ENCODE measurements at places on chromosomes 6 and 20. TPM values are rescaled to one million over a fixed set of nuclear protein-coding genes. Genes with fewer than 3 reads are reported as not detected.

OPN5 gene
- total RNA-seq, result not detected

LRRC73 gene
- 0.37 TPM for total RNA-seq

GRCh38 chr6:106025655-106026054 lies 60.5 kb upstream of the PRDM1 start:
- no peak for DNase-seq

DNA sequence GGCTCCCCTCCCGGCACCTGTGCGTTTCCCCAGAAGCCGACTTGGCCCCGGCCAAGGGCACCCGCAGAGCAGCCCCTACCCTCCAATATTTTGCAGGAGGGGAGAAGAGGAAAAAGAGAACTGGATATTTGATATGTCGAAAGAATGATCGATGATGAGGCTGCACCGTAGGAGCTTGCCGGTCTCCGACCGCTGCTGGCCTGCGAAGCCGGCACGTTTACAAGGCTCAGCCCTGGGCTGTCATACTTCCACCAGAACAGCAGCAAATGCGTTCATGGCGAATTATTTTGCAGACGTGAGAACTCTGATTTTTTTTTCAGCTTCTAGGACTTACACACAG lies 296.7 kb downstream of the TFAP2C start:
- peak; percentile 66 for DNase-seq

DNA sequence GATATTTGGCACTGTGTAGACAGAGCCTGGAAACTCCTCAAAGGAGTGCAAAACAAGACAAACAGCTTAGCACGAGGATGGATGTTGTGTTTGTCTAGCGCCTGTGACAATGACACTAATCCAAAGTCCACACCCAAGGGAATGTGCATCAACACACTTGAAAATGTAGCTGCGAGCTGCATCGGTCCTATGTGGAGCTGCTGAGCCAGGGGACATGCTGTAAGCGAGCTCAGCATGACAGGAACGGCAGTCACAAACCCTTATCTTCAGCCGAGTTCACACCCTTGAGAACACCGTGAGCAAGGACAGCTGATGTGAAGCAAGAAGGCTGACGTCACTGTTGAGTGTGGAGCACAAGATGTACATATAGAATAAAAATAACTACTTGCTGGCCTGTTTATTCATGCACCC lies 684.3 kb downstream of the QKI start:
- DNase-seq, result no peak

- peak; percentile 62 for DNase-seq
Measured at GRCh38 chr20:32621071-32621890, 36.1 kb upstream of the NOL4L start.

DNA sequence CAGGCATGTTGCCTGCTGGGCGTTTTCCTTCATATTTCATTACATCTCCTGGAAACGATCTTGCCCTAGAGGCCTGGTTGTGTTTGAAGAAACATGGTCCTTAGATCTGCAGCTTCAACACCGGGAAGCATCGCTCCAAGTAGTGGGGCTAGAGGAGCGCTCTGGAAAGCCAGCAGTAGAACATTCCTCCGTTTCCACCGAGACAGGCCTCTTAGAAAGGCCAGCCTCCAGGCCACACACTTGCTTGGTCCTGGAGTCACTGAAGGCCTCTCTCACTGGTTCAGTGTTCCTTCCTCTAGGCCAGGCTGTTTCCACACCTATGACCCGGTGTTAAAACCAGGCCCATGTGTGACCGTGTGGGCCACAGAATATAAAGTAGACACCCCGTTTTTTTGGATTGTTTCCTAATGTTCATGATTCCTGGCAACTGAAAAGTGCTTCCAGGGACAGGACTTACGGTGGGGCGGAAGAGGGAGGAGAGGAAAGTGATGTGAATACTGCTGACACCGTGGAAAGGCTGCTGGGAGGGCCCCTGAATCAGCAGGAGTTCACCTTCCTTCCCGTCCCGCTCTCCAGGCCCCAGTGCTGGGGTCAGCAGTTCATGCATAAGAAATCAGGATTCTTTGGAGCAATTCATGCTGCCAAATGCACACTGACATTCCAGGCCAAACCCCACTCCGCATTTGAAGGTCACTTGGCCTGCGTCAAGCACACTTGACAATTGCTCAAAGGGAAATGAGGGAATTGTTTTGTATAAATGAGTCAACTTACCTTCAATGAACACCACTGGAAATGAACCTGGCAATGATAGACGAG lies 83.8 kb downstream of the IYD start:
- peak; percentile 21 for DNase-seq

GRCh38 chr6:156808287-156808686 lies 31.1 kb downstream of the ARID1B start:
- DNase-seq, result no peak

- DNase-seq, result peak; percentile 67
Measured at GRCh38 chr6:118894425-118895260, 691 bp downstream of the ASF1A start.
